Stimulated activated CD8-positive, alpha-beta memory T cell treated with anti-CD3 and anti-CD28 coated beads, Interleukin-4, amount 100 ng/mL, for 1 hour (primary cell): ENCODE measurements at places on chromosomes 5 and 9.

GRCh38 chr5:167177736-167178135 lies 1113.7 kb upstream of the WWC1 start:
- no peak for DNase-seq

- DNase-seq = no peak
Measured at GRCh38 chr9:22159586-22159985, 150.5 kb upstream of the CDKN2B start.

GRCh38 chr9:90420768-90421513 lies 221.7 kb downstream of the DIRAS2 start:
- DNase-seq = no peak

GRCh38 chr9:114909661-114910060 lies 20.7 kb downstream of the TNFSF8 start:
- no peak for DNase-seq

GRCh38 chr9:97427885-97428284 lies 16.0 kb downstream of the TDRD7 start:
- no peak for DNase-seq

DNA sequence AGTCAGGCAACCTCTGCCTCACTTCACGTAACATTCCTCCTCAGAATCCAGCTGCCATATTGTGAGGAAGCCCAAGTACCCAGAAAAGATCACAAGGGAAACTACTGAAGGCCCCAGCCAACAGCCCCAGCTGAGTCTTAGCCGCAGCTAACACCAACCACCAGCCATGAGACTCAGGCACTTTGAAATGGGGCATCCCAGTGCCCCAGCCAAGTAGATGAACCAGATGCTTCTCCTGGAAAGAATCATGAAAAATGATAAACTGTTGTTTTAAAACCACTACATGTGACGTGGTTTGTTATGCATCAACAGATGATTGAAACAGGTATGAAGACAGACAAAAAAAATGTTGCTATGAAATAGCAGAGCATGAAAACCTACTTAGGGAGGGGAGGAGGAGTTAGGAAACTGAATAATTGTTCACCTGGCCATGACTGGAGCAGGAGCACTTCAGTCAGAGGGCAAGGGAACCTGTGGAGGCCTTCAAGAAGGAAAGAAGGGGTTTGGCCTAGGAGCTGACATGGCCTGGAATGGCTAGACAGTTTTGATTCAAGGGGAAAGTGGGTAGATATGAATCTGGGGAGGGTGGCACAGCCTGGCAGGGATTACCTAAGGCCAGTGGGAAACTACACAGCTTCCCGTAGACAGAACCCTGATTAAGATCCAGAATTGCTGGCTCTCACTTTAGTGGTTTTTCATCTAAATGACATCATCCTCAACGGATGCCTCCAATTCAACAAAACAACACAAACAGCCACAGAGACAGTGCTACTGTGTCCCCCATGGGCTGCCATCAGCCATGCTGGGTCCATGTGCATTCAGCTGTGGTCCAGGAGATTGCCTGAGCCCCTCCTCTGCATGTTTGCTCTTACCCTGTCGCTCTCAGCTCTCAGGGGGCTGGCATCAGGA lies 211.6 kb downstream of the SYK start:
- DNase-seq = no peak

- DNase-seq = no peak
Measured at GRCh38 chr9:27053369-27054022, 48.0 kb upstream of the LRRC19 start.

- no peak for DNase-seq
Measured at GRCh38 chr5:146069780-146070099, 35.6 kb downstream of the PLAC8L1 start.

- DNase-seq = no peak
Measured at GRCh38 chr9:72494051-72494450, 27.4 kb upstream of the TMC1 start.

DNA sequence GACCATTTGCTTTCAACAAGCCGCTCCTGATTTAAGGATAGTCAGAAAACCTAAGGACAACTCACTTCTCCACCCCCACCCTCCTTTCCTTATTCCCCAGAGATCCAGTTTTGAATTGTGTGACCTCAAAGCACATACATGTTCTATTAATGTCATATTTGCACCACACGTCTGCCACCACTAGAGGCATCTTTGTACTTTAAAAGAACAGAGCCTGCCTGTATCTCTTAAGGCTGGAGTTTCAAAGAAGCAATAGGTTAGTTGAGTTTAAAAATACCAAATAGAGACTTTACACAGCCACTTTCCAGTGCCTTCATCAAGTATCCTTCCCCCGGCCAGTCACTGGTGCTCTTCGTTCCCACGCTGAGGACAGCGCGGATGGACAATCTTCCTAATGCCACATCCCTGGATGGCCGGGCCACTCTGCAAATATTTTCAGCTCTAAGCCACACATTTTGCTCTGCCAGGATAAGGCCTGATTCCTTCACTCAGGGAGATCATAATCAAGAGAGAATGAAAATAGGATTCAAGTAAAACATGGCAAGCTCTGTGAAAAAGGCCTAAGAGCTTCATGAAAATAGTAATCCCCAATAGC lies 146.3 kb downstream of the SNCAIP start:
- no peak for DNase-seq

GRCh38 chr5:73451224-73452130 lies 2.9 kb upstream of the FOXD1 start:
- no peak for DNase-seq

DNA sequence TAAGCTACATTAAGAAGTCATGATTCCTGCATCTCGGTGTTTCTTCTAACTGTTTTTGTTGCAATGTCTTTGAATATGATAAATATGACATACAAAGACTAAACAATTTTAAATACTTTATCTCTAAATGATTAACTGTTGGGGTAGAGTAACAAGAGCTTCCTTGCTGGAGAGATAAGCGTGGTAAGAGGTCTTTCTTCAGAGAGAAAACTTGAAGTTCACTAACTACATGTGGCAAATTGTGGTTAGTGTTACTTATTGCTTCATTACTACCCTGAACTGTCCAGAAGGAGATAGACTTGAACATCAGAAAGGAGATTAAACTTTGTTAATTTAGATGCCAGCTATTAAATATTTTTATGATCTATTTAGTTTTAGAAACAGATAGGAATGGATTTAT lies 7.0 kb upstream of the ARSB start:
- no peak for DNase-seq

DNA sequence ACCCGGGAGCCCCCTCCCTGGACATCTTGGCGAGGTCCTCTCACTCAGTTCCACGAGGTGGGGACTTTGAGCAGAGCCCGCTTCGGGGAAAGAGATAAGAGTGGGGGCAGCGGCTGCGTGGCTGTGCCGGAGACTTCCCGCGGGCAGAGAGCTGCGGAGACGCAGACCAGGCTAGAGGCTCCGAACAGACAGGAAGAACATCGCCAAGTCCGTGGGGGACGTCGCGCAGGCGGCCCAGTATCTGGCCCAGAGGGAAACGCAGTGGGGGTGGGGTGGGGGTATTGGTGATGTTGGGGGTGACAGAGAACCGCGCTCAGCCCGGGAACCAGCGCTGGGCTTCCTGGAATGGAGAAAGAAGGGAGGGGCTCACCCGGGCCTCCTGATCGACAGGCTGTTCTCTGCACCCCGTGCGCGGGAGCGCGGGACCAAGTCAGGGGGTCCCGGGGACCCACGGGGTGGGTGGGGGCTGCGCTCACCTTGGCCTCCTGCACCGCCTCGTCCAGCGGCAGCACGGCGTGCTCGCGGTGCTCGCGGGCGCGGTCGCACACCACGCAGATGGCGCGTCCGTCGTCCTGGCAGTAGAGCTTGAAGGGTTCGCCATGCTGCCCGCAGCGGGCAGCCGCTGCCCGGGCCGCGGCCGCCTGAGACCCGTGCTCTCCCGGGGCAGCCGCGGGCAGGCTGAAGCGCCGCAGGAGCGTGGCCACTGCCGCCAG lies 727 bp downstream of the TRIM7 start:
- DNase-seq = no peak

- no peak for DNase-seq
Measured at GRCh38 chr9:88954066-88954465, 37.2 kb upstream of the S1PR3 start.

DNA sequence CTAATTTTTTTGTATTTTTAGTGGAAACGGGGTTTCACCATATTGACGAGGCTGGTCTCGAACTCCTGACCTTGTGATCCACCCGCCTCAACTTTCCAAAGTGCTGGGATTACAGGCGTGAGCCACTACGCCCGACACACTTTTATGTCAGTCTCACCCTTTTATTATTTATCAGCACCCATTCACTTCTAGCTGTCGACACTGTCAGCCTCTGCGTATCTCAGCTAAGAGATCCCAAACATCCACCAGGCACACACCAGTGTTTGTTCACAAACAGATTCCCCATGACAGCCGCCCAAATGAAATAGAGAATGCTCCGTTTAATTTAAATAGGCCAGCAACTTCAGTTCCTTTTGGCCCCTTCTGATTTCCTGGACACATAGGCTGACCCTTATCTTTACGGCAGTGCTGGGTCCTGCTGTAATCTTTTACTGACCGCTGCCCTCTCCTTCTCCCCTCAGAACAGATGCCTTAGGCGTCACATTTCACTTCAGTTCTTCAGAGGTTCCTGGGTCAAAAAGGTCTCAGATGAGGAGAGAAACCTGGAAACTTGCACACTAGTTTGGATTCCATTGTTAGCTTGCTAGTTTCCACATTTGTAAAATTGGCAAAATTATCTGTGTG lies 43.1 kb upstream of the CKMT2 start:
- no peak for DNase-seq

DNA sequence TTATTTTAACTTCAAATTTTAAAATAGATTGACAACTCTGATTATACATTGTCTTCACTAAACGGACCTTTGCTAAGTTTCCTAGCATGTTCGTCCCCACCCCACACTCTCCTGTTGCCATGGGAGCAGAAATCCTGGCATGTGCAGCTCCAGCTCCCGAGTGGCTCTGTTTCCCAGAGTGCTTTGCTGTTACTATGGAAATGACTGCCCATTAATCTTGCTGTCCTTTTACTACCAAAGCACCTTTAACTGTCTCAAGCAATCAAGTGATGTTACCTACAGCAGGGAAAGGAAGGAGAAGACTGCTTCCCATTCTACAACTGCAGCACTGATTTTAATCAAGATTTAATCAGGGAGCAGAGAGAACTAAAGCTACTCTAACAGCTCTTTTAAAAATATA lies 212.0 kb upstream of the KIF2A start:
- DNase-seq = no peak

DNA sequence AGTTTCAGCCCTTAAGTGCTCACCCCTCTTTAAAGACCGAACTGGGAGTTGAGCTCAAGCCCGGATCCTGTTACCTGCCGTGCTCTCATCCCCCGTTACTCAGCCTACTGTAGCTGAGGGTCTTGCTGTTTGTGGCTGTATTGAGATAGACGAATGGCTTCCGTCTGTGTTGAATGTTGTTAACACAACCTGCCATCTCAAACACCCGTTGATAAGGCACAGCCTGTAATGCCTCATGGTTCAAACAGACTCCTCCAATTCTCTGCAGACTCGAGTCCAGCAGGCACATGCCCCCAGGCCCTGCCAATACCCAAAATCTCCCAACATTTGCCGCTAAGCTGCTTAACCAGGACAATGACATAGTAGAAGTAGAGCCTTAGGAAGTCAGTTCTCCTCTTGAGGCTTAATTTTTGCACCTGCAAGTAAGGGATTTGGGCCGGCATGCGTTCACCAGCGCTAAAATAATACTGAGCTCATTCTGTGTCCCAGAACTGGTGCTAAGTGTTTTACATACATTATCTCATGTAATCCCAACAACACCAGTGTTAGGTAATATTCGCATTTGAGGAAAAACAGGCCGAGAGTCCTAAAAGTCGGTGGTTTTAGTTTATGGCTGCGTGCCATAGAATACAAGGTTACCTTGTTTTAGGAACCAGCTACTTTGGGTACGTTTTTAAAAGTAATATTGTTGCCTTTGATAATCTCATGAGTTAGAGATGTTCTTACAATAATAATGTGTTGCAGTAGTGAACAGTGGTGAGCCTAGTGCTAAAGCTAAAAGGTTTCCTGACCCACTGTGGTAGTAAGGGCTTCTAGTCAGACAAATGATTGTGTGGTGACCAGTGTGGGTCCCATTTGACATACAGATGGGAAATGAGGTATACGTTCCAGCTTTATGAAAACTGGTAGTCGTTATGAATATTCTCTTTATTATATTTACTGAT lies 1.5 kb upstream of the RFX3 start:
- peak; percentile 30 for DNase-seq

GRCh38 chr5:34684281-34684979 lies 28.3 kb downstream of the RAI14 start:
- no peak for DNase-seq

DNA sequence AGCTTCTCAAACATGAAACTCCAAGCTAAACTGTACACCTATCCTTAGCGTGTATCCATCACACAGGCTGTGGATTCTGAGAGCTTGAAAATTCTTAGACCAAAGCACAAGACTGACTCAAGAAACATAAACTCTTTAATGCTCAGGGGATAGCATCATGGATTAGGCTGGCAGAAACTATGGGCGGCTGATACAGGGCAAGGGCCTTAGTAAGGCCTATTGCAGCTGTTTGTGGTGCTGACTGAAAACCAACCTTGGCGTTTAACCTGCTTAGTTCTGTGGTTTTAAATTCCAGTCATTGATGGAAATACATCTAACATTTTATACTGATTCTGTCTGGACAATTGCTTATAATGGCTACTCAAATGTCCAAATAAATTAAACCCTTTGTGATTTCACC lies 183.7 kb downstream of the TLR4 start:
- DNase-seq = no peak

- DNase-seq = no peak
Measured at GRCh38 chr5:1083823-1084605, 27.8 kb downstream of the SLC12A7 start.

- no peak for DNase-seq
Measured at GRCh38 chr5:174404848-174405247, 319.5 kb upstream of the MSX2 start.

DNA sequence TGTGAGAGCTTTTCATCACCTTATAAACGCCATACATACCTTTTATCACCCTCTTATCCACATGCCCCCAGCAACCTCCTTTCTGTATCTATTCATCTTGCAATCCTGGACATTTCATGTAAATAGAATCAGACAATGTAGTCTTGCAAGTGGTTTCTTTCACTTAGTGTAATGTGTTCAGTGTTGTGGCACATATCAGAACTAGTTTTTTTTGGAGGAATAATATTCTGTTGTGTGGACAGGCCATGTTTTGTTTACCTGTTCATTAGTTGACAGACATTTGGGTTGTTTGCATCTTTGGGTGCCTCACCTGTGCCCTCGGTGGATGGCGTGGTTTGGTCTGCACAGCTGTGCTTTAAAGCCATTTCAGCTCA lies 1.3 kb downstream of the SQSTM1 start:
- DNase-seq = no peak

- no peak for DNase-seq
Measured at GRCh38 chr5:6784481-6784880, 71.2 kb downstream of the TENT4A start.

DNA sequence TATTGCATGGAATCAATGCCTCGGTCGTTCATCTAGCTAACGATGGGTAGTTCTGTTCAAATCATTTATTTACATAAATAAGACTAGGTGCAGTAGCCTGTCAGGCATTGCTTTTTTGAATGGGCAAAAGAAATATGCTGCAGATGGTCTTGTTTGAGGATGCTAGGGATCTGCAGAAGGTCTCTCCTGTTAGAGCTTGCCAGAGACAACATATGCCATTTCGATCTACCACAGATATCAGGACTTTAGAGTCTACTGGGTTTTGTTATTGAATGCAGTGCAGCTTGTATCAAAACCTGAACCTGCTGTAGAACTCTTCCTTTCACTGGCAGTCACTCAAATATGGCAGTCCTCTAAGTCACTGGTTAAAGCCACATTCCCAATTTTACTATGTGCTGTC lies 381.1 kb upstream of the CDH10 start:
- DNase-seq = no peak
